ENCODE measurements at places on chromosomes 4 and X.

DNA sequence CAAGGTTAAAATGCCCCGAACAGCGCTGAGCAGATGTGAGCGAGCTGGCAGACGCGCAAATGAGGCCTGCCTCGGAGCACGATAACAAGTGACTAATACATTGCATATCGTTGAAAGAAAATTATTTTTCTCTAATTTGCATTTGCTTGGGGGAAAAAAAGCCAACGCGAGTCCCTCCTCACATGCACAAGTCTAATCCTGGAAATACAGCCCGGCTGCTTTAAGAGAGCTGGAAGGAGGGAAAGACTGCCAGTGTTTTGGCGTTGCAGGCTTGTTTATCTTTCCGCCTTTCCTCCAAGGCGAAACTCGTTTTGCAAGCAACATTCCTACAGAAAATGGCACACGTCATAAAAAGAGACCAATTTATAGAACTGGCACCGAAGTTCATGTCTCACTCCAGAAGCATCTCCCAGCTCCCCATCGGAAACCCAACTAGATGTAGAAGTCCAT, 12.6 kb downstream of the BCOR start:
- H3K4me3 ChIP-seq, result no peak overlapping the region
- H3K27me3 ChIP-seq, result no peaks in the 10 kb centered on the region
- no peak overlapping the region for H3K27ac ChIP-seq
- peaks cover 54% of the 10 kb centered on the region for H3K4me1 ChIP-seq
- DNase-seq, result no peak
- H3K36me3 ChIP-seq, result peaks cover 3% of the 10 kb centered on the region

DNA sequence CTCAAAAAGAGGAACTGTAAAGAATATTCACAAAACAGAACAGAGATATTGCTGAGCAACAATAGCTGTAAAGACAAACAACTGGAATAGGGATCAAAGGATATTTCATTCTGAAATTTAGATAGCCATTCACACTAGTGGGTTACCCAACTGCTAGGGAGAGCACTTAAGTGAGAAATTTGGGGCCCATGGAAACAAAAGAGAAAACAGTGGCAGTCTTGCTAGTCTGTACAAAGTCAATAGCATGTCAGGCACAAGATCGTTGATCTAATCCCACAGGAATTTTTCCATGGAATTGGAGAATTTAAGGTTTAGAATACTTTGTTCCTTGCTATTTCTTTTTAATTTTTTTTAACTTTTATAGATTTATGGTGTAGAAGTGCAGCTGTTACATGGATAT, 467.0 kb downstream of the PCDH18 start:
- no peaks in the 10 kb centered on the region for H3K4me1 ChIP-seq
- no peak for DNase-seq
- no peaks in the 10 kb centered on the region for H3K36me3 ChIP-seq
- H3K27me3 ChIP-seq, result no peaks in the 10 kb centered on the region

DNA sequence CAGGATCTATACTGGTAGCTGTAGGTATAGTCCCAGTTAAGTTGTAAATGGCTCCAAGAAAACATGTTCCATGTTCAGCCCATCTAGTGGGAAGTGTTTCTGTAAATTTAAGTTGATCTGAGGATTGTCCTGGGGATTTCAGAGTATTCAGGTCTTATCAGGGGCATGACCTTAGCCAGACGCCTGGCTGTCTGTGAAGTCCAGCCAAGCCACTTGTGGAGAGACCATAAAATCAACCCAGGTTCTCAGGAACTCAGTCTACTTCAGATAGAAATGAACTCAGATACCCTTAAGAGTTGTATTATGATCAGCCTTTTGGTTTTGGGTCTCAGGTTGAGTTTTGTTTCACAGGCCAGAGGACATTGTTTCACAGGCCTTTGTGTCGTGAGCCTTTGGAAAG, 95.9 kb downstream of the EGF start:
- H3K27me3 ChIP-seq, result peaks cover 5% of the 10 kb centered on the region
- no peak overlapping the region for H3K4me3 ChIP-seq
- no peaks in the 10 kb centered on the region for H3K36me3 ChIP-seq
- H3K27ac ChIP-seq, result no peak overlapping the region
- peaks cover 8% of the 10 kb centered on the region for H3K4me1 ChIP-seq

GRCh38 chrX:97330151-97330550, 446.4 kb downstream of the RPA4 start:
- H3K27ac ChIP-seq, result no peak overlapping the region
- no peaks in the 10 kb centered on the region for H3K36me3 ChIP-seq
- no peak overlapping the region for H3K4me3 ChIP-seq
- no peak for DNase-seq
- H3K27me3 ChIP-seq, result no peaks in the 10 kb centered on the region
- peaks cover 2% of the 10 kb centered on the region for H3K4me1 ChIP-seq

- no peak overlapping the region for H3K4me3 ChIP-seq
- H3K36me3 ChIP-seq, result no peaks in the 10 kb centered on the region
- no peak overlapping the region for H3K27ac ChIP-seq
- peaks cover 12% of the 10 kb centered on the region for H3K4me1 ChIP-seq
These were observed 165.0 kb downstream of the ZNF674 start for GRCh38 chrX:46380148-46380752.

Data from activated naive CD4-positive, alpha-beta T cell treated with anti-CD3 and anti-CD28 coated beads for 36 hours (primary cell).